CD4-positive, alpha-beta T cell treated with Interleukin-4 for 4 hours (primary cell): ENCODE measurements at places on chromosomes 11 and 22.

GRCh38 chr11:45371251-45372115 is 85.3 kb upstream of the SYT13 start:
- DNase-seq: peak; percentile 67

GRCh38 chr22:46551996-46552395 is 14.6 kb upstream of the CELSR1 start:
- no peak for DNase-seq

GRCh38 chr11:119422809-119423508 is at the start of gene THY1:
Gene THY1, minus strand, starts transcription at chr11:119423172. Its CDS starts 2,267 bp downstream, at chr11:119420905.
- no peak for DNase-seq

- no peak for DNase-seq
Measured at GRCh38 chr11:76776472-76776871, 6.7 kb upstream of the TSKU start.

DNA sequence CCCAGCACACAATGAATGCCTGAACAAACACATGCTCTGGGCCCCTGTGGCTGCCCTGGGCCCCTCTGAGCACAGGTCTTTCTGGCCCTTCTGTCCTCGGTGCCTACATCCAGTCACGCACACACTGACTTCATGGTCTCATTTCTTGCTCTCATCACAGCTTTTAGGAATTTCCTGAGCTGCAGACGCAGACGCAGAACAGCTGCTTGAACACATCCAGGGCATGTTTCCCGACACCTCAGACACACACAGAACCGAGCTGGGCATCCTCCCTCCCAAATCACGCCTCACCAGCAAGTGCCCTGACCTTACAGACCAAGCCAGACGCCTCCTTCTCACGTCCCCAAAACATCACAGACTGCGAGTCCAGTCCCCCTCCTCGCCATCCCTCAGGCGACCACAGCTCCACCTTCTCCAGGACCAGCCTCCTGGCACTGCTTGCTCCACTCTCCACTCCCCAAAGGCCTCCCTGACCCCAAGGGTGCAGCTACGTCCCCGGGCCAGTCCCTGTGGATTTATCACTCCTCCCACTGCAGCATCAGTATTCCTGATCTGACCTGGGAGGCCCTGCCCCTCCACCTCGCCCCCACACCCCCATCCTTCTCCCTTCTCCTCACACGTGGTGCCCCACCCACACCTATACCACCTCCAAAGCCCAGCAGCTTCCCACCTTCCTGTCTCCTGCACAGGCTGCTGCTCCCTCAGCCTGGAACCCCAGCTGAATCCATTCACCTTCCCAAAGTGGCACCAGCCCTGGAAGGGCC is 12.9 kb downstream of the SIRT3 start:
- no peak for DNase-seq

DNA sequence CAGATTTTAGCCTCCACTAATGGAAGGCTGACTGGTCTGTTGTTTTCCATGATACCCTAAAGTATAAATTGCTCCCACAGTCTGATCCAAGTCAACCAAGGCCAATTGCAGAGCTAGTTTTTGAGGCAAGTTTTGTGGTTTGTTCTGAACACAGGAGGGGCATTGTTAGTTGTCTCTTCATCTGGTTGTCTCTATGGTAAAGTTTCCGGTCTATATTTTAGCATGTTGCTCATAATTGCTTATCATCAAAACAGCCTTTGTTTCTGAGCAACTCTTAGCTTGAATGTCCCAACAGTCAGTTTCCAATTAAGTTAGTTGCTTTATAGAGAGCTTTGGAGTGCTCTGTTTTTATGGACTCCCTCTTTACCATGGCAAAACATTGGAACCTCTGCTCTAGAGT is 217.6 kb upstream of the CARD18 start:
- DNase-seq: no peak

DNA sequence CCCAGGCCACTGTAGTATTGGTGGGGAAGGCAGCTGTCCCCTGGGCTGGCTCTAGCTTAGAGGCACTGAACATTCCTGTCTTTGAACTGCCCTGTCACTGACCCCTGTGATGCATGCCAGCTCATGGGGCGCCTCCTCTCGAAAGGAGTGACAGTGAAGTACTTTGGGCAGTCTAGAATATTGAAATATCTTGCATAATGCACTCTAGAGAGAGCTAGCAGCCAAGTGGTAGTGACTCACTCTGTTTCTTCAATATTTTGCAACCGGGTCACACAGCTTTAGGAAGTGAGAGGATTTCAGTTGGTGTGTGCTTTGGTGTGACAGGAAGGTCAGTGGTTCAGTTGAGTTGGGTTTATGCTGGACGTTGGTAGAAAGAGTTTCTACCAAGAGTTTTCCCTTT is 35.5 kb upstream of the ST14 start:
- DNase-seq: peak; percentile 18

- DNase-seq: no peak
Measured at GRCh38 chr11:34613015-34613414, 7.9 kb upstream of the EHF start.

- no peak for DNase-seq
Measured at GRCh38 chr11:13885083-13885482, 77.4 kb upstream of the SPON1 start.

GRCh38 chr11:132451942-132452601 is 1080.2 kb downstream of the OPCML start:
- no peak for DNase-seq

GRCh38 chr11:130433357-130433756 is 4.9 kb upstream of the ADAMTS8 start:
- DNase-seq: no peak

- DNase-seq: no peak
Measured at GRCh38 chr22:46172522-46173110, 22.3 kb downstream of the PPARA start.

- no peak for DNase-seq
Measured at GRCh38 chr11:118682372-118682771, 2.9 kb upstream of the TREH start.

GRCh38 chr11:64969209-64969608 is 2.7 kb downstream of the MAJIN start:
- no peak for DNase-seq

- peak; percentile 88 for DNase-seq
Measured at GRCh38 chr11:46352063-46352841, 5.0 kb downstream of the DGKZ start.

DNA sequence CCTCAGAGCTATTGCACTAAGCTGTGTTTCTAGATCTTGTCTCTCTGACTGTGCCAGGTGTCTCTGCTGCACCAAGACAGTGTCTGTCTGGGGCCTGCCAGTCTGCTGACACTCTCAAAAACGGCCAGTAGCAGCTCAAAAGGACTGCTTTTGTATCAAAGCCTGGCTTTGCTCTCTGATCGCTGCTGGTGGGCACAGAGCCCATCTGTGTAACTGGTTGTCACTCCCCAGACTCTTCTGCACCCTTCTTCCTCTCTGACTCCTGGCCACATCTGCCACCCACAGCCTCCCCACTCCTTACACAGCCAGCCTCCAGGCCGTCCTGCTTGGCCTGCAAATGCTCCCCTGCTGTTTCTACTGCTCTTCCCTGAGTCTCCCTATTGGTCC is 26.5 kb downstream of the MED15 start:
- no peak for DNase-seq
